Small intestine (tissue), 16 donors: ENCODE measurements at places on chromosomes 3 and 15.
A peak's percentile ranks its signal among the peaks of the same experiment; 100 is the strongest.

GRCh38 chr3:8621872-8622271, 22.7 kb downstream of the SSUH2 start:
- no peaks in the 10 kb centered on the region for H3K27me3 ChIP-seq
- H3K4me3 ChIP-seq, result no peak overlapping the region
- peak overlapping the region; percentile 53 for H3K27ac ChIP-seq
- peaks cover 6% of the 10 kb centered on the region for H3K4me1 ChIP-seq

- H3K4me3 ChIP-seq, result no peak overlapping the region
- H3K4me1 ChIP-seq, result no peaks in the 10 kb centered on the region
- H3K27me3 ChIP-seq, result no peaks in the 10 kb centered on the region
These were observed 66.2 kb upstream of the CORO2B start for GRCh38 chr15:68512598-68512997.

GRCh38 chr15:29635513-29636098, 186.7 kb downstream of the TJP1 start:
- no peaks in the 10 kb centered on the region for H3K27me3 ChIP-seq
- DNase-seq, result no peak
- no peak overlapping the region for H3K4me3 ChIP-seq
- H3K27ac ChIP-seq, result no peak overlapping the region
- no peaks in the 10 kb centered on the region for H3K4me1 ChIP-seq

DNA sequence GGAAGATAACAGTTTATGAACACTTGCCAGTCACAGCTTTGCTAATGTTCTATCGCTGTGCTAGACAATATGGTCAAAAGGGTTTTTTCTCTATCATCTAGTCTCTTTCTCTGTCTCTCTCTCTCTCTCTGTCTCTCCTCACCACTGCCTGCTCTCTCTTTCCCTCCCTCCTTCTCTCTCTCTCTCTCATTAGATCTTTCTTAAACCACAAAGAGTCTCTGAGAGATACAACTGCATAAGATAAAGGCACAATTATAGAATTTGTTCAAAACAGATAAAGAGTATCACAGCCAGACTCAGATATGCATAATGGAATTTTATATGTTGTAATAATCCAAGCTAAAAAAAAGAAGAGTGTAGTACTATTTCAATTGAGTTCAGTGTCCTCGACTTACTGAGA, 258.4 kb downstream of the MECOM start:
- H3K36me3 ChIP-seq, result no peaks in the 10 kb centered on the region
- no peaks in the 10 kb centered on the region for H3K4me1 ChIP-seq
- DNase-seq, result no peak
- H3K27ac ChIP-seq, result no peak overlapping the region
- no peaks in the 10 kb centered on the region for H3K27me3 ChIP-seq
- no peak overlapping the region for H3K4me3 ChIP-seq

DNA sequence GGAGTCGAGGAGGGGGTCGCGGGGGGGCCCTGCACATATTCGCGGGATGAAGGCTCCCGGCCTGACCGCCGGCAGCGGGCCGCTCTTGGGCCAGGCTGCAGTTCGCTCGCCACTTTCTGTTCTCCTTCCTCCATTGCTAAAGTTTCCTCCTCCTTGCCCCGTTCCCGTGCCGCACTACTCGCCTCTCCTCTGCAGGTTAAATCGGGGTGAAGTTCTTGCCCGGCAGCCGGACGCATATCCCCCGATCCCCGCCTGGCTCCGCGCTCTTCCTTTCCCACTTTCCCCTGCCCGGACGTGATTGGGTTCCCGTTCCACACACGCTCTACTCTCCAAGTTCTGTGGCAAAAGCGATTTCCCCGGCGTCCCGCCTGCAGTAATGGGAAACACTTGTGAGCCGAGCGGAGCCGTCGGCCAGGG, 556 bp downstream of the CRYBG3 start:
- H3K36me3 ChIP-seq, result no peaks in the 10 kb centered on the region
- H3K27ac ChIP-seq, result peak overlapping the region; percentile 76
- peaks cover 2% of the 10 kb centered on the region for H3K4me1 ChIP-seq
- peak; percentile 51 for DNase-seq

- no peaks in the 10 kb centered on the region for H3K36me3 ChIP-seq
- no peak for DNase-seq
- no peak overlapping the region for H3K27ac ChIP-seq
- no peak overlapping the region for H3K4me3 ChIP-seq
- no peaks in the 10 kb centered on the region for H3K27me3 ChIP-seq
These were observed 251.2 kb downstream of the RYR3 start for GRCh38 chr15:33561967-33562366.

GRCh38 chr3:169811631-169812331, 889 bp upstream of the LRRIQ4 start:
- H3K4me1 ChIP-seq, result peaks cover 8% of the 10 kb centered on the region
- H3K27ac ChIP-seq, result peak overlapping the region; percentile 54
- peaks cover 5% of the 10 kb centered on the region for H3K27me3 ChIP-seq
- H3K36me3 ChIP-seq, result no peaks in the 10 kb centered on the region
- DNase-seq, result peak; percentile 20

DNA sequence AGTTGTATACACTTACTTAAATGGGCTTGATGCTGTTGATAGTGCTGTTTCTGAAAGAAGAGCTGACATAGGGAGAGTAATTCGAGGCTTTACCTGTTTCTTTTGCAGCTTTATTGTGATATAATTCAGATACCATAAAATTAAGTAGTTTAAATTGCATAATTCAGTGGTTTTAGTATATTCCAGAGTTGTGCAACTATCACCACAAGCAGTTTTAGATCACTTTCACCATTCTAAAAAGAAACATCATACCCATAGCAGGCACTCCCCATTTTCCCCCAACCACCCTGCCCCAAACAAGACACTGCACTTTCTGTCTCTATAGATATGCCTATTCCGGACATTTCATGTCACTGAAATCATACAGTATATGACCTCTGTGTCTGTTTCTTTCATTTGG, 98.5 kb downstream of the MTHFS start:
- H3K4me3 ChIP-seq, result no peak overlapping the region
- no peaks in the 10 kb centered on the region for H3K36me3 ChIP-seq
- no peak overlapping the region for H3K27ac ChIP-seq
- DNase-seq, result no peak

DNA sequence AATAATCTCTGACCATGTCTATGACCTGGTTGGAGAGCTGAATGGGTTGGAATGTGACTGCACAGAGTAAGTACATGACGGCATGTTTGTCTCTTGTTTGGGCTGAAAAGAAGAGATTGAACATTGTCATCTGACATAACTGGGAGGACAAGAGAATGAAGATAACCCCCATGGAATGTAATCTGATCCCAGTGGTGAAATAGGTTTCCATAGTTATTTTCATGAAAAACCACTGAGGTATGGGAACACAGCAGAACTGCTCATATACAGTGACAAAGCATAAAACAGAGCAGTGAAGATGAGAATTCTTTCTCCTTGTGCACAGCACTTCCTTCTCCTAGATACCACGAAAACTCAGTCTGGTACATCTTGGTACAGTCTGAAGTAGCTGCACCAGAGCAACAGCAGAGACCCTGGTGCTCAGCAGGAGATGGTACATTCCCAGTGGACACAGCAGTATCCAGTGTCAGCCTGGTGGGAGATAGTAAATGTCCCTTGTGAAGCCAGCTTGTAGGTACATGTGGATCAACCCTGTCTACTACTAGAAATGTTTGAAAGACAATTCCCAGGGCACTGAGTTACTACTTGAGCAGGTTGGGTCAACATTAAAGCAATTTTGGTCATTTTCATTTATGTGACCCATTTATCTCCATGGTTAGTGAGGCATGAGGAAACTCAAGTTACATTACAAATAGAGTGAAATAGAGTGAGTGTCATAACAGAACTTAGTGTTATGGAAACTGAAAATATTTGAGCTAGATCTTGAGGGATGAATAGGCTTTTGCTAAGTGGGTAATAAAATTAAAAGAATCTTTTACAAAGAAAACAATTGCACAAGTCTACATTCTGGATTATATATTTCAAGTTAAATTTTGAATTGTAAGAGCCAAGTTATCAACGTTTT, 178.3 kb downstream of the SUCNR1 start:
- no peaks in the 10 kb centered on the region for H3K36me3 ChIP-seq
- no peaks in the 10 kb centered on the region for H3K27me3 ChIP-seq
- no peak for DNase-seq
- no peak overlapping the region for H3K4me3 ChIP-seq
- no peak overlapping the region for H3K27ac ChIP-seq

GRCh38 chr15:45634432-45635190, at the start of gene SQOR:
Gene SQOR (plus strand): TSS chr15:45635029. CDS start chr15:45658924, 23,895 bp downstream.
- no peaks in the 10 kb centered on the region for H3K27me3 ChIP-seq
- no peaks in the 10 kb centered on the region for H3K36me3 ChIP-seq
- H3K4me3 ChIP-seq, result peak within 1 kb of the TSS; percentile 74
- peak; percentile 94 for DNase-seq
- peak within 1 kb of the TSS; percentile 96 for H3K27ac ChIP-seq

- H3K4me1 ChIP-seq, result no peaks in the 10 kb centered on the region
- no peak overlapping the region for H3K27ac ChIP-seq
- no peaks in the 10 kb centered on the region for H3K36me3 ChIP-seq
These were observed 269.8 kb downstream of the SV2B start for GRCh38 chr15:91369823-91370222.

DNA sequence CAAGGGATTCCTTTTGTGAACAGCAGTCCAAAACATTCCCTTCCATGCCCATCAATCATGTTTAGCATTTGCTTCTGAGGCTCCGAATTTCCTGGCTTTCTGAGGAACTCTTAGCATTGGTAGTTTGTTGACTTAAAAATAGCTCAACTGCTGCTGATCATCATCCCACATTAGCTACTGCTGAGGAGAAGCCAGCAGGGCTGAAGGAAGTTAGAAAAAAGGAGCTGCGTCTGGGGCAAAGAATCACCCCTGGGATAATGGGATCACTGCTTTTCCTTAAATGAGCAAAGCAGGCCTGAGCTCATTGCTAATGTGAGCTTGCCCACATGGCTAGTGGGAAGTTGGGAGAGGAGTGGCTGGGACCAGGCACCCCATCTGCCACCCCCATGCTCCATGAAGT, 39.8 kb downstream of the CYP19A1 start:
- DNase-seq, result no peak
- no peaks in the 10 kb centered on the region for H3K27me3 ChIP-seq
- H3K36me3 ChIP-seq, result no peaks in the 10 kb centered on the region
- H3K4me1 ChIP-seq, result peaks cover 8% of the 10 kb centered on the region

- no peak overlapping the region for H3K4me3 ChIP-seq
- H3K36me3 ChIP-seq, result no peaks in the 10 kb centered on the region
- no peaks in the 10 kb centered on the region for H3K27me3 ChIP-seq
These were observed 2.5 kb upstream of the ABHD5 start for GRCh38 chr3:43688245-43688650.

DNA sequence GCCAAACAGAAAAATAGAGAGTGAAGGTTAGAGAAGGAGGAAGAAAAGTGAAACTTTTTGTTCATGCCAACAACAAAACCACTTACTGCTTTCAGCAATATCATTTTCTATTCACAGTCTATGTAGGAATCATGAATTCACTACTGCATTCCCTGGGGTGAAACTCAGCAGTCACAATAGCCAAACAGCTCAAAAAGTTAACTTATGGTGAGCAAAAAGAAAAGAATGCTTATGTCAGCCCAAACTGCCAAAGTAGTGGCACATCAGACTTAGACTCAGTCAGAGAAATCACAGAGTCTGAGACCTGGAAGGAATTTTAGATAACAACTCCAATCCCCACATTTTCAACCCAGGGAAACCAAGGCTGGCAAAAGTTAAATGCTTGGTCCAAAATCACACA, 238.7 kb upstream of the TMCO5A start:
- H3K4me1 ChIP-seq, result no peaks in the 10 kb centered on the region
- no peaks in the 10 kb centered on the region for H3K36me3 ChIP-seq
- H3K4me3 ChIP-seq, result no peak overlapping the region
- no peak overlapping the region for H3K27ac ChIP-seq

DNA sequence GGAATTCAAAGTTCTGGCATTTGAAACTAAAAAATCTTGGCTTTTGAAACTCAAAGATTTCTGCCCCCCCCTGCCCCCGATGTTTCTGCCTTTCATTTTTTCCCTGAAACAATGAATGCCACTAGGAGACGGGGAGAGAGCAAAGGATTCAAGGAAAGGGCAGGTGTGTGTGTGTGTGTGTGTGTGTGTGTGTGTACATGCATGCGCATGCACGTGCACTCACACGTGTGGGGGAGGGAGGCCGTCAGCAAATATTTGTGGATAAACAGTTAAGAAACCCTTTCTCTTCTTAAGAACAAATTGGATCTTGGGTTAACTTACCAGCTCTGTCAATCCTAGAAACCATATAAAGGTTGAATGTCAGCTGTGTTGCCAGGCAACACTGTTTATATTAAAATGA, 29.2 kb upstream of the CCDC174 start:
- no peak overlapping the region for H3K27ac ChIP-seq
- H3K4me3 ChIP-seq, result no peak overlapping the region
- H3K36me3 ChIP-seq, result no peaks in the 10 kb centered on the region
- no peaks in the 10 kb centered on the region for H3K4me1 ChIP-seq
- no peaks in the 10 kb centered on the region for H3K27me3 ChIP-seq
- no peak for DNase-seq

DNA sequence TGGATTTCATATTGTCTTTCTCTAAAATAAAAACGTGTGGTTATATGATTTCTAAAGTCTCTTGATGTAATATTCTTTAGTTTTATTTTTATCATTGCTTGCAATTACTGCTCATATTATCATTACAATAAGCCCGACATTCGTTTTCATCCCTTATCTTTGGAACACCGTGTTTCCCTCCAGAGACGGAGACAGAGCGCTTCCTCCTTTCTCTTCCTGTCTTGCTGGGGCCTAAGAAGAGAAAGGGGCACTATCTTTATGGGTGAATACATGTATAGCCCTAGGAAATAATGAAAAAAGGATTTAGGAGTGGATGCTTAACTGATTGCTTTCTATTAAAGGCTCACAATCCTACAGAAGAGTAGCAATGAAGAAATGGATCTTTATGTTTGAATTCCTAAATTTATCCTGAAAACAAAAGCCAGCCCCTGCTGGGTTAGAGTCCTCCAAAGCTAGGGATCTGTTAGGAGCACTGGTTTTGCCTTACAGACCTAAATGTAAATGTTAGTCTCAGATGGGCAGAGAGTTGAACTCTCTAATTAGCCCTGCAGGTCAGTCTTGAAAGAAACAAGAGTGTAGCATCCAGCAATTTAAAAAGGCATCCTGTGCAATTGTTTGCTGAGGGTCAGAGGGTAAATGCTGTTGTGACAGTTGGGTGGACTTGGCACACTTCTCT, 145.1 kb downstream of the TP63 start:
- H3K36me3 ChIP-seq, result no peaks in the 10 kb centered on the region
- H3K27me3 ChIP-seq, result no peaks in the 10 kb centered on the region
- no peak for DNase-seq
- no peak overlapping the region for H3K27ac ChIP-seq
- no peak overlapping the region for H3K4me3 ChIP-seq

- H3K4me3 ChIP-seq, result no peak overlapping the region
- H3K36me3 ChIP-seq, result no peaks in the 10 kb centered on the region
- H3K4me1 ChIP-seq, result no peaks in the 10 kb centered on the region
- DNase-seq, result no peak
These were observed 1052.8 kb downstream of the NAALADL2 start for GRCh38 chr3:175911937-175912336.

DNA sequence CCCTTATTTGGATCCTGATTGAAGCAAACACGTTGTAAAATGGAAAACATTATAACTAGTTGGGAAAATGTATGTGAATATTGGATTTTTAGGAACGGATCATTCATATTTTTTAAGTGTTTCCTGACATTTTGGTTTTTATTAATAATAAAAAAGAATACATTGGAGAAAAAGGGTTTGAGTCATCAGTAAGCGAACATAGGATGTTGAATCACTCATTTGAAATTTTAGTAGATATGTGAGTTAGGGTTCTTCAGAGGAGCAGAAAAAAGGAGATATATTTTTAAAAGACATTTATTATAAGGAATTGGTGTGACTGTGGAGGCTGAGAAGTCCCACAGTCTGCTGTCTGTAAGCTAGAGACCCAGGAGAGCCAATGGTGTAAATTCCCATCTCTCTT, 258.5 kb downstream of the PTPRG start:
- no peak overlapping the region for H3K4me3 ChIP-seq
- no peak for DNase-seq
- H3K4me1 ChIP-seq, result no peaks in the 10 kb centered on the region
